ENCODE measurements at places on chromosomes 7 and 10.

DNA sequence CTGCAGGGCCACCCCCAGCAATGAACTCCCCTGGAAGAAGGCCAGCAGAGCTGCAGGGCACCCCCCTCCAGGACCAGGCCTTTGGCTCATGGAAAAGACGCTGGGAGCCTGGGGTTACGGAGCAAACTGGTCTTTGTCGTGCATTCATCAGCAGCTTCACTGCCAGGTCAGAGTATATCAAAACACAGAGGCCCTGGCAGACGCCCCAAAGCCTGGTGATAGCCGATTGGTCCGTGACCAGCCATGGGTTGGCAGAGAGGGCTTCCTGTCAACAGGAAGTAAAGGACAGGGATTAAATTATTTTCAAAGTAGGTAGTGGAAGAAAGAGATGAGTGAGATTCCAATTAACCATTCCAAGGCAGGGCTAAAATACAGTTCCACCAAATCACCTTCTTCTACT lies 9.0 kb downstream of the PRKAG2 start:
- DNase-seq, result no peak

DNA sequence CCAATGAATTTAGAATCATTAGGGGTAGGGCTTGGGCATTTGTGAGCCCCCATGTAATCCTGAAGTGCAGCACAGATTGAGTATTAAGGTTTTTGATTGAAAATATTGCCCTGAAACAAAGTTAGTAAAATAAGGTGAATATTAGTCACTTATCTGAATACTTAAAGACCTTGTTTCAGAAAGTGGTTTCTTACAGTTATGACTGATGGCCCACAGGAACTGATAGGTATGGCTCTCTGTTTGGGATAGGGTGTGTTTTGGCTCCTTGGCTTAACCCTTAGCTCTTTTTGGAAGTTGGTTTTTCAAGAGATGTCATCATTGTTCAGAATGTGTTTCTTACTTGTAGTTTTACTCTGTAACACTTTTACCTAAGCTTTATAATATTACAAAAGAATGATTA lies 34.8 kb downstream of the MDFIC start:
- DNase-seq, result no peak

- no peak for DNase-seq
Measured at GRCh38 chr7:42315103-42315502, 78.1 kb upstream of the GLI3 start.

DNA sequence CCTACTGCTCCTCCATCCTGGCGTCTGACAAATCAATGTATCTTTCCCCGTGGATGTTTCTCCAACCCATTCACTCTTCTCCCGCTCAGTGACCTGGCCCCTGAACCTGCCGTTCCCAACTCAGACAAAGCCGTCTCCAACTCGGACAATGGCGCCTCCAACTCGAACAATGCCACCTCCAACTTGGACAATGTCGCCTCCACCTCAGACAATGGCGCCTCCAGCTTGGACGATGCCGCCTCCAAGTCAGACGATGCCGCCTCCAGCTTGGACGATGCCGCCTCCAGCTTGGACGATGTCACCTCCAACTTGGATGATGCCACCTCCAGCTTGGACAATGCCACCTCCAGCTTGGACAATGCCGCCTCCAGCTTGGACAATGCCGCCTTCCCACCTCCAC lies 608.6 kb downstream of the DNAJB6 start:
- no peak for DNase-seq

DNA sequence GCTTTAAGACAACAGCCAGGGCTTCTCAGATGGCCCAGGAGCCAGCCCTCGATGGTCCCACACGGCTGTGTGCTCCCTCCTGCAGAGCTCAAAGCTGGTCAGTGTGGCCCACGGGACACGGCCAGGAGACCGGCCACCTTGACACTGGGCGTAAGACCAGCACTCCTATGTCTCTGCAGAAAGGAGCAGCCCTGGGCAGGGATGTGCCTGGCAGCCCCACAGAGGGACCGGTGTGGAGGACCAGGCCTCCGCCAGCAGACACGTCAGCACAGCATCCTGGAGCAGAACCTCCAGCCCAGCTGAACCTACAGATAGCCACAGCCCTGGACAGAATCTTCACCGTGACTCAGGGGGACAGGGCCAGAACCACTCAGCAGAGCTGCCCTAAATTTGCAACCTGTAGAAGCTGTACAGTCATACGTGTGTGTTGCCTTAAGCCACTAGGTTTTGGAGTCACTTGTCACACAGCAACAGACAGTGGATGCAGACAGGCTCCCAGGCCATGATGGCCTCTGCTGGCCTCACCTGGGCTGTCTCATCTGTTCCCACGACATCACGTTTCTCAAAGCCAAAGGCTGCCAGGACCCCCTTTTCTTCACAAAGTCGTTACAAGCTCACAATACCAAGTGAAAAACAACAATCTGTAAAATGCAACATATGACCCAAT lies 132.4 kb downstream of the DIP2C start:
- DNase-seq, result no peak
